ENCODE measurements at places on chromosomes 7 and 10.

DNA sequence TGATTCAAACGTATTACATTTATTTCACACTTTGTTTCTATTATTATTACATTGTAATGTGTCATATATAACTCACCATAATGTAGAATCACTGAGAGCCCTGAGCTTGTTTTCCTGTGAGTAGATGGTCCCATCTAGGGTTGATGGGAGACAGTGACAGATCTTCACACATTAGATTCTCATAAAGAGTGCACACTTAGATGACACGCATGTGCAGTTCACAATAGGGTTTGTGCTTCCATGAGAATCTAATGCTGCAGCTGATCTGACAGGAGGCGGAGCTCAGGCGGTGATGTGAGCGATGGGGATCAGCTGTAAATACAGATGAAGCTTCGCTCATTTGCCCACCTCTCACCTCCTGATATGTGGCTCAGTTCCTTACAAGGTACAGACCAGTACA is 36.1 kb downstream of the BMPER start:
- no peak for DNase-seq

- no peak for DNase-seq
Observed at GRCh38 chr7:100867776-100868485, 744 bp downstream of the TRIP6 start.

GRCh38 chr10:132110713-132111112 is 45.0 kb downstream of the JAKMIP3 start:
- no peak for DNase-seq

DNA sequence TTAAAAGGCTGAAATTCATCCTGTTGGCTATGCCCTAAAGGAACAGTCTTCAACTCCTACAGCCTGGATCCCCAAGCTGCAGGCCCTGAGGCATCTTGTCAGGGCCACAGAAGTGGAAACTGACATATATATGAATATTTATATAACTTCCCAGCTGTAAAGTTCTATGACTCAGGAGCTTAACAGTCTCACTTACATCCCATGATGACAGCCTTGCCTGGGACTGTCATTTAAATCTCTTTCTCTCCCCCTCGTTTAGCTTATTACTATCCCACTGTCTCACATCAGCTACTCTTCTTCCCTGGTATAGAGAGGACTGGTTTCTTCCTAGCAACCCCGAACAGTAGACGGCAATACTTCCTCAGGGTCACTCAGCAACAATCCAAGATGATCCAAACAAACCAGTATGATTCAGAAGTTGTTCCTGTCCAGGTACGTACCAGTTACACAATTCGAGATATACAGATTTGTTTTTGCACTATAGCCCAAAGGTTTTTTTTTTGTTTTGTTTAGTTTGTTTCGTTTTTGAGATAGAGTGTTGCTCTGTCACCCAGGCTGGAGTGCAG is 22.7 kb downstream of the KIAA1549 start:
- DNase-seq = no peak

All from NCI-H1417 (cell line).